ENCODE measurements at places on chromosomes 16 and 17.

GRCh38 chr17:14525551-14526455 is 224.9 kb downstream of the HS3ST3B1 start:
- no peak for DNase-seq

GRCh38 chr17:77782201-77782600 is 176.3 kb upstream of the TNRC6C start:
- DNase-seq, result no peak

DNA sequence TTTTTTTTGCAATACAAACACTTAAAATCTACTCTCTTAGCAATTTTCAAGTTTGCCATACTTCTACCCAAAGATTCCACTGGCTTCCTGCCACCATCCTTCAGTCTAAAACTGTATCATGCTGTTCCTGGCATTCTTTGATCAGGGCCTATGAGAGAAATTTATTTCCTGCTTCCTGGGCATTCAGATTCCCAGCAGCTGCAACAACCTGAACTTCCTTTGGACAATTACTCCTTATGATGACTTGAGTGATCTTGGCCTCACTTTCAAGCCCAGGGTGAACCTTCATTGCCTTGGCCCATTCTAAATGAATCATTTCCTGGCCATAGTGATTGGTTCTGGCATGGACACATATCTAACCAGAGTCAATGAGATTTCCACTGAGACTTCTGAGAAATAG is 18.0 kb upstream of the MON1B start:
- no peak for DNase-seq

- peak; percentile 50 for DNase-seq
Observed at GRCh38 chr16:31386157-31386984, 6.8 kb upstream of the ITGAD start.

DNA sequence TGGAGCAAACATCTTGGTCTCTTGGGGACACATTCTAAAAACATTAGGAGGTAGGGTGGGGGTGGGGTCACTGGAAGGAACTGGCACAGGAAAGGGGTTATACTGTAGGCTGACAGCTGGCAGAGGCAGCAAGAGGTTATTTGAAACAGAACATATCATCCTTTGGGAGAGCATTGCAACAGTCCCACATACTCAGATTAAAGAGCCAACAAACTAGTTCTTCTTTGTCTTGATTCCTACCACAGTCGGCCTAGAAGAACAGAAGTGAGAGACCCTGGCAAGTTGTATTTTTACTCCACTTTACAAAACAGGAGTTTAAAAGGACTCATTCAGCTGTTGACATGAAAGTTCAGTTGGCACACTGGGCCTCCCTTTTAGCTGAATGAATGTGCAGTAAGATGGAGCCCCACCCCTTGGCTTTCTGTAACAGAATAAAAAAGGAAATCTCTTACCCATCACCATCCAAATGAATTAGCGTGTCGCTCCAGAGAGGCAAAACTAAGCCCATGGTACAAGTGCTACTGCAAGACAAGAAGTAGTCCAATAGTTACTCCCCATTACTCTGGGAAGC is 54.6 kb upstream of the CORO6 start:
- no peak for DNase-seq

- no peak for DNase-seq
Observed at GRCh38 chr16:86362155-86362849, 148.0 kb upstream of the FOXF1 start.

GRCh38 chr17:44376124-44376523 is 12.5 kb upstream of the FAM171A2 start:
- DNase-seq, result no peak

GRCh38 chr16:7390974-7391373 is 58.3 kb downstream of the RBFOX1 start:
- no peak for DNase-seq

DNA sequence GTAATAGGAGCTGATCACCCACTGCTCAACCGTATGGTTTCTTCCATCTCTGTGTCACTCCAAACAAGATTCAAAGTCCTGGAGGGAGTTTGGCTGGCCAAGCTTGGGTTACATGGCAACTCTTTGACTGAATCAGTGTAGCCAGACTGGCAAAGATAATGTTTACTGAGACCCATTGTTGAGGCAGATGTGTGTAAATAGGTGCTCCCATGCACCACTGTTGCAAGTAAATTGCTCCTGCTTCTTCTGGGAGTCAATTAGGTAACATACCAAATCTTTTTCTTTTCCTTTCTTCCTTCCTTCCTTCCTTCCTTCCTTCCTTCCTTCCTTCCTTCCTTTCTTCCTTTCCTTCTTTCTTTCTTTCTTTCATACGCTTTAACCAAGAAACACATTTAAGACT is 86.3 kb upstream of the DHX40 start:
- no peak for DNase-seq

DNA sequence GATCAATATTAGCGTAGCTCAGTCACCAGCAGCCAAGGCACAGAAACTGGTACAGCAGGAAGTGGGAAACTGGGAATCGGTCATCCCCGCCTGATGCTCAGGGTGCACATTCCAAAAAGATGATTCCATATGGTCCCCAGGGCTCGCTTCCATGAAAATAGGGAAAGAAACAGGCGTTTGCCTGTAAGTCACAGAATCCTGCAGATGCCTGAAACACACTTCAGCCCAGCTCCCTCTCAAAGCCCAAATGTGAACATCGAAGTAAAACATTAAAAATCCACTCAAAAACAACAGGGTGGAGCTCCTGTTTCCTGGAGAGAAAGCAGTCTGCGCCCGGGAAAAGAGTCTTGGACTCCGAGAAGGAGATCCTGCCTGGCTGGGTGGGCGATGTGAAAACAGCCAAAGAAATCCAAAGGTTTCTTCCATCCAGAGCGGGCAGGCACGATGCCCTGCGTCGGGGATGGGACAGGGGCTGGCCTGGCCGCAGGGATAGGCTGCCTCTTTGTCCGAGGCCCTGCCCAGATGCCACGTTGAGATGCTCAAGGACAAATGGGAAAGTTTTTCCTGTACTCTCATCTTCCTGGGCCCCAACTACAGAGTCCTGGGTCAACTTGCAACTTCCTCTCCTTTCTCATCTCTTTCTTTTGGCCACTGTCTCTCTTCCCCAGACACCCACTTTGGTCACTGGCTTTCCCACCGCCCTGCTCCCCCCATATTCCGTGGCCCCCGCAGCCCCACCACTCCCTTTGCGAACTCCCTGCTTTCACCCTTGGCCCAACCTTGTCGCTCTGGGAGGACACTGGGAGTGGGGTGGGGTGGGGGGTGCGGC is 743 bp downstream of the WIPI1 start:
- peak; percentile 89 for DNase-seq

GRCh38 chr17:29505836-29506235 is 61.0 kb downstream of the ABHD15 start:
- no peak for DNase-seq

DNA sequence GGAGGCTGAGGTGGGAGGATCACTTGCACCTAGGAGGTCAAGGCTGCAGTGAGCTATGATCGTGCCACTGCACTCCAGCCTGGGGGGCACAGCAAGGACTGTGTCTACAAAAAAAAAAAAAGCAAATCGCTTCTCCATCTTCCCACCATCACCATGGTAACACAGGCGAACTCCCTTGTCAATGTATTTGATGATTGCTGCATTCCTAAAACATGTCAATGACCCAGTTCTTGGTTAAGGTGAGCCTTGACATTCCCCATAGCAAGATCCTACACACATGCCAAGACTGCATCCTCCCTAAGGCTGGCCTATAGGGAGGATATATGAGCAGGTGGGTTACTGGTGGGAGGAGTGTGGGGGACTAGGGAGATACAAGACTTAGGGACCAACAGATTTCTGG is 12.2 kb downstream of the CNTNAP1 start:
- DNase-seq, result no peak

- no peak for DNase-seq
Observed at GRCh38 chr16:50901062-50901461, 159.2 kb downstream of the CYLD start.

DNA sequence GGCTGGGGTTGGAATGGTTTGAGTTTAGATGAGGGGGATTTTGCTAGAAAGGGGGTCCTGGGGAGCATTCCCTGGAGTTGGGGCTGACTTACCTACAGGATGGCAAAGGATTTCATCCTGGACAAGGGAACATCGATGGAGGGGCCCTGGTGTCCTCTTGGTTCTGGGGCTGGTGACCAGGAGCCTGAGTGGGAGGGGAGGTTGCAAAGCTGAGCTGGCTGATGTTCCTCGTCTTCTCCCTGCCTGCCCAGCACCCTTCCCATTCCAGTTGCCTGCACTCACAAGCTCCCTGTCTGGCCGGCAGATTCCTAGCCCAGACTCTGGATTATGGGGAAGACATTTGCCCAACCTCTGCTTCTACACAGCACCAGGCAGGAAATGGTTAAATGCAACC is 37.2 kb downstream of the ITGAE start:
- DNase-seq, result no peak

DNA sequence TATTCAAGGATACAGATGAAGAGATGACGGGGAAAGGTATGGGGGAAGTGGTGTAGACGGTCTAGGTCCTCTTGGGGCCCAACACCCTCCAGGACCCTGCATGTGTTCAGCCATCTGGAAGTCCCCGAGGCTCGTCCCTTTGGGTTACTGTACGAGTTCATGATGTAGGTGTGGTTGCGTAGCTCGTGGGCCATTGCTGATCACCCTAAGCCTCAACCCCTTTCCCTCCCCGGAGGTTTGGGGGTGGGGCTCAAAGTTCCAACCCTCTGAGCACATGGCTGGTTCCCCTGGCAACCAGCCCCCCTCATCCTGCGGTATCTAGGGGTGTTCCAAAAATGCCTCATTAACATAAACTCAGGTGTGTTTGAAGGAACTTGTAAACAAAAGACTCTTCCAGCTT is 98.8 kb upstream of the METRNL start:
- DNase-seq, result no peak

DNA sequence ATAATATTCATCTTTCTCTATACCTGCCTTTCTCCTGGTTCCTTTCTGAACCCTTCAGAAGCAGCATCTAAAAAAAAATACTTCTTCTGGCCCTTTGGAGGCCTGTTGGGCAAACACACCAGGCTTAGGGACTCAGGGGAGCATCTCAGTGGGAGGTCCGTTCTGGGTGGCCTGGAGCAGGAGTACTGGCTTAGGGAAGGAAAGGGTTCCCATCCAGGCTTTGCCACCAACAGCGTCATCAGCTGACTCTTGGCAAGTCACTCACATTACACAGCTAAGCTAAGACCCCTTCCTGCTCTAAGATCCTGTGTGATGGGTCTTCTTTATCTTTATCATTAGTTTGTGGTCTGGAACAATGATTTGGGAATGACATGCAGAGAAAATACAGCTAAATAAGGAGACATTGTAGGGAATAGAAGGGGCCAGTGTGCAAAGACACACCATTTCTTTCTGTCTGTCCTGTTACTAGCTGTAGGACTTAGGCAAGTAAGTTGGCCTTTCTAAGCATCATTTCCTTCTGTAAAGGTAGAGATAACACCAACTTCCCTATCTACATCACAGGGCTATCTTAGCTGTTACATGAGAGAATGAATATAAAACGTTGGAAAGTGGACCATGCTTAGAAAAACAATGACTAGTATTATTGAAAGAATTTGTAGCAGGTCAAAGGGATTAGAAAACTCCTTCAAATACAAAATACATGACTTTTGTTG is 9.9 kb downstream of the PCTP start:
- no peak for DNase-seq

DNA sequence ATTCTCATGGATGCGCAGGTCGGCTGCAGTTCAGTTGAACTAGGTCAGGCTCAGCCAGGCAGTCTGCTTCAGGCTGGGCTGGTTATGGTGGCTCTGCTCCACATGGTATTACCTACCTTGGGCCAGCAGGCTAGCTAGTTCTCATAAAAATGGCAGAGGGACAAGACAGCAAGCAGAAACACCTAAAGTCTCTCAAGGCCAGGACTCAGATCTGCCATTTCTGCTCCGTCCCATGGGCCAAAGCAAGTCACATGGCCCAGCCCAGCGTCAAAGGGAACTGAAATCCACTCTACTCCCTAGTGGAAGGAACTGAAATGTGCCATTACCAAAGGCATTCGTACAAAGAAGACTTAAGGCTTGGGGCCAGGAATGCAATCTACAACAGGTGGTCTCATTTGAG is 160.0 kb downstream of the TMEM132E start:
- DNase-seq, result no peak

- no peak for DNase-seq
Observed at GRCh38 chr16:13780406-13781168, 139.4 kb upstream of the ERCC4 start.

DNA sequence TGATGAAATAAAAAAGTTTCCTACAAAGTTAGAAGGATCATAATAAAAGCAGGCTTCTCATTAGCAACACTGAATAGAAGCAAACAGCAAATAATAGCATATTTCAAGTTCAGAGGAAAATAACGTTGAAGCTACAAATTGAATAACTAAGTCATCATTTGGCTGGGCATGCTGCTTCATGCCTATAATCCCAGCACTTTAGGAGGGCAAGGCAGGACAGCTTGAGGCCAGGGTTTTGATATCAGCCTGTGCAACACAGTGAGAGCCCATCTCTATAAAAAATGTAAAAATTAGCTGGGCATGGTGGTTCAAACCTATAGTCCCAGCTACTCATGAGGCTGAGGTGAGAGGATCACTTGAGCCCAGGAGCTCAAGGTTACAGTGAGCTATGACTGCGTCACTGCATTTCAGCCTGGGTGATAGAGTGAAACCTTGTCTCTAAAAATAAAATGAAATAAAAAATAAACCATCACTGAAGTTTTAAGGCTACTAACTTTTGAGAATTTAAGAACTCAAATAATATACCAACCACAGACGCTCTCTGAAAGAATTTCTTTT is 25.5 kb downstream of the NCOR1 start:
- DNase-seq, result no peak

- peak; percentile 71 for DNase-seq
Observed at GRCh38 chr17:14926526-14927122, 338.5 kb downstream of the PMP22 start.

DNA sequence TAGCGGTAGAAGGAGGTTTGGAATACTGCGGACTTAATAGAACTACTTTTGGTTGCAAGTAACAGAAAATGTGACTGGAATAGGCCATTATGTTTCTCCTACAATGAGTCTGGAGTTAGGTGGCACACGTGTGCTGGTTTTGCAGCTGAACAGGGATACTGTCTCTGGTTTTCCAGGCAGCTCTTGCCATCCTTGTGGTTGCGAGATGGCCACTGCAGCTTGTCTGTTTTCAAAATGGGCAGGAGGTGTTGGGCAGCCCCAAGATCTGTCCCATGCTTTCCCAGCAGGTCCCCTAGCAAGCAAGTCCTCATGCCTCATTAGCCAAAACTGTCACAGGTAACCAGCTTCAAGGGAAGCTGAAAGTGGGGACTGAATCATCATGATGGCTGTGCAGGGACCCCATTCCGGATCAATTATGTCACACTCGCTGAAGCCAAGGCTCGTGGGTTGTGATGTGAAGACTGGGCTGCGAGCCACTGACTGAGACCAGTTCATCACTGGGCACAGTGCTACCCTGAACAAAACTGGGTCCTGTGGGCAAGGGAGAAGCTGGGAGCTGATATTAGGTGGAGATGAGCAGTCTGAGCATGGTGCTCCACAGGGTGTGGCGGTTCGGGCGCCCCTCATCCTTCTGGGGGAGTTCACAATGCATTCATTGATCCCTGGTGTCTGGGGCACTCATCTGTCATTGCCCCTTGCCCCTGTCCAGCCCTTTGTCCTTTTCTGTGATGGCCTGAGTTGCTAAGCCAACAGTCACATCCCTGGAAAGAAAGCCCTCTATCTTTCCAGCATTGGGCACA is 82.1 kb downstream of the KSR1 start:
- no peak for DNase-seq

Data from HTR-8/SVneo (cell line).